Activated CD8-positive, alpha-beta memory T cell treated with anti-CD3 and anti-CD28 coated beads for 1 hour (primary cell): ENCODE measurements at places on chromosomes 1 and 21.

GRCh38 chr1:41804176-41804575 lies 114.5 kb downstream of the HIVEP3 start:
- DNase-seq = no peak

DNA sequence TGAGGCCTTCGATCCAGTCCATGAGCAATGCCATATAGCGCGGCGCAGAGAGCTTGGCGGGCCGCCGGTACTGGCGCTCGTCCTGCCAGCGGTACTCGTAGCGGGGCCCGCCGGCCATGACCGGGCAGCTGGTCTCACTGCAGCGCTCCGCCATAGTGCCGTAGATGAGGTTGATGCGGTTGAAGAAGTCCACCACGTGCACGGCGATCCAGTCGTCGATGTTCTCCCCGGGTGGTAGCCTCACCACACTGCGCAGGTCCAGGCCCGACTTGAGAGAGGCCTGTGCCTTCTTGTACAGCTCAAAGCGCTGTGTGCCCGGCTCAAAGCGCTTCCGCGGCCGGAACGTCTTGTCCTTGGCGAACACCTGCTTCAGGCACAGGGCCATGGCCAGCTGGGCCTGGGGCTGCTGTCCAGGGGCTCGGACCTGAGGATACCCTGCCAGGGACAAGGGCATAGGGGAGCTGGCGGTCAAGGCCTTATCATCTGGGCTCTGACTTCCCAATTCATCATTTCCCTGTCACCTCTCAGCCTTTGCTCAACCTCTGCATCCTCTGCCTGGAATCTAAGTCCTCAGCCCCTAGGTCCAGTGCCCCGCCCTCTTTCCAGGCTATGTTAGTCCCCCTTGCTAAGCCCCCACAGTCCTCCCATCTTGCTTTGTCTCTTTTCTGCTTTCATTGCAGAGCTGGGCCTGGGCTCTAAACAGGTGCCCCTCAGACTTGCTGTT lies 3.5 kb downstream of the MOB3C start:
- no peak for DNase-seq

DNA sequence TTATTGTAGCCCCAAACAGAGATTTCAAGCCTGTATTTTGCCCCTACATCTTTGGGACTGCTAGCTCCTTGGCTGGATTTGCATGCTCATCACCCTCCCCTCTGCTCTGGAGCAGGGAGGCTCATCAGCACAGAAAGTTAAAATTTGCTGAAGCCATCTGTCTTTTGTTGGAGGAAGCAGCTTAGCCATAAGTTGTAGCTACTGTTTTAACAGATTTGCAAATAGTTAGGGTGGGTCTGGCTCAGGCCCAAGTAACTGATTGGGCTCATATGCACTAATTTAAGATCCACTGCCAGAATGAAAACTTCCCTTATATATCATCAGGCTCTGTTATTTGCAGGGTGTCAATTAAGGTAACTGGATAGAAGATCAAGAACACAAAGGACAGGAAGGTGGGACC lies 307.0 kb downstream of the ZP4 start:
- no peak for DNase-seq

DNA sequence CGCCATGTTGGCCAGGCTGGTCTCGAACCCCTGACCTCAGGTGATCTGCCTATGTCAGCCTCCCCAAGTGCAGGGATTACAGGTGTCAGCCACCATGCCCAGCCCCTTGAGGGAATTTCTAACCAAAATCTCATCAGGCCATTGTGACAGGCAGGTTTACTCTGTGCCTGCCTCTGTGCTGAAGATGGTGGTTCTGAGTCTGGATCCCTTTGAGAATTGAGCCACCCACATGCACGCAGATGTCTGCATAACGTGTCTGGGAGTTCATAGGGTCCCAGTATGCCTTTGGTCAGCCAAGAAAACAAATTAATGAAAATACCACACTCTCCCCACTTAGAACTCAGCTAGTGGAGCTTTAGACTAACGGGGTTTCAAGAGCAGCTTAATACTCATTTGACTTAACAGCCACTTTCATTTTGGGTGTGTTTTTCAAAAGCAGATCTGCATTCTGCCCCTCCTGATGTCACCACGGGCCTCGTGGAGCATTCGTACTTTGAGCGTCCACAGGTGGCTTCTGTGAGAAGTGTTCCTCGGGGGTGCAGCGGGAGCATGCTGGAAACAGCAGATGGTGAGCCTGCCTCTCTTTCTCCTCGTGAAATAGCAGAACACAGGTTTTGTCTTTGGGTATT lies 45.3 kb downstream of the DIP2A start:
- no peak for DNase-seq

DNA sequence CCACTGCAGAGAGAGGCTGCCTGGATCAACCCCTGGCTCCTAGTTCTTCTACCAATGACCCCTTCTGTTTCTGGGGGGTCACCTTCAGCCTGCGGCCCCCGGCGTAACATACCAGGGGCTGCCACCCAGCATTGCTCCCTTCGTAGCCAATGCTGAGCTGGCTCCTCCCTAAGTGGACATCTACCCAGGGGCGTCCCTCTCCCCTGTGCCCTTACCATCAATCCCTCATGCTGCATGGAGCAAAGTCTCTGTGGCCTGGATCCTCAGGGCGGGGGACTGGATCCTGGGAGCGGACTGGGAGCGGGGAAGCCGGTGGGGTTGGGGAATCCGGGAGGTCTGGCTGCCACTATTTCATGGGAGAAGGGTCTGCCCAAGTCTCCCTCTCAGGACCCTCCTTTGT lies 28.6 kb downstream of the TRIM67 start:
- DNase-seq = no peak

DNA sequence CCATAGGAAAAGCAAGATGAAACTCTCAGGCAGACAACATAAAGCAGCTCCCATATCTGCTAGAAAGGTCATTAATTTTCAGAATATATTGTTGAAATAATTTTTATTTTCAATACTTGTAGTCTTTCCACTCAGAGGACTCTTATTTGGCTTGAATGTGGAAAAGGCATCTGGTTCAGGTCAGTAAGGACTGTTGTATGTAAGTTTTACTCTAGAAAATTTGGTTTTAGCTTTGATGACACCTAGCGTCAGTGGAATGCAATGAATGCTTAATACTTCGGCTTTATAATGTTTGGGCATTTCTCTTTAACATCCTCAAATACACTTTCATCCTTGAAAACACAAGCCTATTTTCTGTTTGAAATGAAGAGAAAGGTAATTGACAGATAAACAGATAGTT lies 63.3 kb downstream of the LRRC40 start:
- no peak for DNase-seq

DNA sequence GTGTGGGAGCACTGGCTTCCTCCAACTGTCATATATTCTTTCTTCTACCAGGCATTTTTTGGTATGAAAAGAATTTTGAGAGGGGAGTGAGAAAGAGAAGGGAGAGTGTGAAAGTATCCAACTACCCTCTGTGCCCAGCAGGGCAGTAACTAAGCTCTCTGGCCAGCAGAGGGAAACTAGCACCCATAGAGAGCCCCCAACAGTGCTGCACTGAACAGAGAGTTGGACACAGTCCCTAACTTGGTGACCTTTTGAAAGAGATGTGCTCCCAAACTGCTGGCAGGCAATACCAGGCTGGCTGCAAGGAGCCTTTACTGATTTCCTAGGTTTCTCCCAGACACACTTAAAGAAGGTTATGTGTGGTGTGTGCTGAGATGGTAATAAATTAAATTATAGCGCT lies 118.8 kb upstream of the PBX1 start:
- no peak for DNase-seq

GRCh38 chr1:27831568-27832410 lies 1.2 kb downstream of the PPP1R8 start:
- DNase-seq = no peak

GRCh38 chr1:209643285-209644020 lies 8.8 kb downstream of the LAMB3 start:
- no peak for DNase-seq

DNA sequence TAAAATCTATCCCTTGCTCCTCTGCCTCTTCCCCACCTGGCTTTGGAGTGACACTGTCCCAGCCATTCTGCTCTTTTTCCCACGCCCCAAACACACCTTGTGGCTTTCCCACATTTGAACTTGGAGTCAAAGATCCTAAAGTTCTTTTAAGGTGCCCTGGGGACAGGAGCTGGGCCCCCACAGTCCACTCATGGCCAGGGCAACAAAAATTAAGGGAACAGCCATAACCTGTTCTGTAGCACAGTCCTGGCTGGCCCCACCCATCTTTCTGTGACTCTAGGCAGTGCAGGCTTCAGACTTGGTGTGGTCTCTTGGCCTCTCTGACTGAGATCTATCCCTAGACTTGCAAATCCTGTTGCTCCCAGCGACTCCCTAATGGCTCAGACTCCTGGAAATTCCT lies 143.0 kb upstream of the MAGI3 start:
- DNase-seq = no peak

GRCh38 chr1:236904892-236905741 lies 99.1 kb downstream of the MT1HL1 start:
- no peak for DNase-seq

DNA sequence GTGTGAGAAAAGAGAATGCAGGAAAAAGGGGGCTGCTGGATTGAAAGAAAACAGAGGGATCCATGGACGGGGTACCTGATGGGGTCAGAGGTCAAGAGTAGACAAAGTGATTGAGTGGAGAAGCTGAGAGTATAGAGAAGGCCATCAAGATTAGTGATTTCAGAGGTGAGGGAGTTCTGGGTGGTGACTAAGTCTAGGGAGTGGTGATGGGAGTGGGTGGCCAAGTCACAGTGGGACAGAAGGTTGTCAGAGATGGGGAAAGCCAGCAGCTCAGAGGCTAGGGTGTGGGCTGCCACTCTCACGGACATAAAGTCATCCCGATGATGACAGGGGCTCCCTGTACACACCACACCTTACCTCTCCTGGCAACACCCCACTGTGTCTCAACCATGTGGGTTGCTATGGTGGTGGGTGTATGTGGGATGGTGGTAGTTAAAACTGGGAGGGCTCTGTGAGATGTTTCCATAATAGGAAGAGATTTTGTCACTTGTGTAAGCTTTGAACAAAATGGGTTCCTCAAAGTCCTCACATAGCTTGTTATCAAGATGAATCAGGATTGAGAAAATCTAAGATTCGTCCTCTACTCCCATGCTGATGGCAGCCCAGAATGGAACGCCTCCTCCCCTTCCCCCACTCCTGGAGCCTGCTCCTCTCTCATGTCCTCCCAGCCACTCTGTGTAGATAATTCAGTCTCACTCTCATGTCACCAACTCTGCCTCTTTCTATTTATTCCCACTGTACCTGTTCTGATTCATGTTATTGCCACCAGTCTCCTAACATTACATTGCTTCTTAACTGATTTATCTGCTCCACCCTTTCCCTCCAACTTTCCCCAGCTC lies 20.3 kb upstream of the CSF1 start:
- no peak for DNase-seq

DNA sequence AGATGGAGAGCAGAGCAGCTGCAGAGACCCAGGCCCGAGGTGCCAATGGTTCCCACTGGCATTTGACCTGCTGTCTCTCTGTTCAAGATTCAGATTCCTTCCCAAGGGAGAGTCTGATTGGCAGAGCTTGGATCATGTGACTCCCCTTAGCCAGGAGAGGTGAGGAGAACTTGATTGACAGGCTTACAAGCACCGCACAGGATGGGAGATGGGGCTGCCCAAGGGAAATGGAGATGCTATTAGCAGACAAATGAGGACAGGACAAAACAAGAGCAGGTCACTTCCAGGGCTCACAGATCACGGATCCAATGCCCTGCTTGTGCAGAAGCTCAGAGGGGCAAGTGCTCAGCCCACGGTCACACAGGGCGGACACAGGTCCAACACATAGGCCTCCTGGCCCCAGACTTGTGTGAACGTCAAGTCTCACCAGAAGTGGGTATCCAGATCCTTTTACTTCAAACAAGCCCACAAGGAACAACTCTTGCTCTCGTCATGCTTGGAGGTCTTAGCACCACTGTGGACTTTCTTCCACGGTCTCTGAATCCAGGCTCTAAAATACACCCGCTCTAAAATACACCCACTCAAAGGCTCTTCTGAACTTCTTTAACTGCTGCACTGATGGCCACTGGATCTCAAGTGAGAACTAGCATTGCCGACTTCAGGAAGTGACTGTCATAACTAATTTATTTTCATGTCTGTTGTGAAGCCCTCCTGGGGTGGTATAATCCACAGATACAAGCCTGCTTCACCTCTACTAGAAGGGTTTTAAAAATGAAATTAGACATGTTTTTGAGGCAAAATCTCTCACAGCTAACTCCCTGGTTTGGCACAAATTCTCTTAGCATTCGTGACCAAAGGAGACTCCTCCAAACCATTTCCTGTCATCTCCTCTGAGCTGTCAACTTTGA lies 274.9 kb downstream of the RRAGC start:
- no peak for DNase-seq

DNA sequence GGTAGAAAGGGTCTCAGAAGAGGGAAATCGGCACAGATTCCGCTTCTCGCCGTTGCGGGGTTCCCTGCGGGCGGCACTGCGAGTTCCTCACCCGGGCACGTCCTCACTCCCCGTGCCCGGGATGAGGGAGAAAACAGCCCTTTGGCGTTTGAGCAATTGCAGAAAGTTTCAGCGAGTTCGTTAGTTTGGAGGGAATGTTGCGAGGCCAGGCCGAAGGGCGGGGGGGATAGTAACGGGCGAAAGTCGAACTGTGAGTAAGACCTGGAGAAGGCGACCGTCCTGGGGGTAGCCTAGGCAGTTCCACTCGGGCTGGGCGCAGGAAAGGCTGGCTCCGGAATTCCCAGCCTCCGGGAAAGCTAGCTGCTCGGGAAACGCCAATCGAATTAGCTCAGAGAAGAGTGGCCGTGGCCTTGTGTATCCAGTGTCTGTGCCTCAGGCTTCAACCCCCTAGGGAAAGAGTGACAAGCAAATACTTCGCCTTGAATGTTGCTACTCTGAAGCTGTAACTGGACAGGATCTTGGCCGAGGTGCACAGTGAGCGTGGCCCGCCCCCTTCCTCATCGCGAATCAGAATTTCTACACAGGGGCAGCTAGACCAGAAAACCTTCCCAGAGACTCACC lies 787 bp downstream of the PTGFR start:
- no peak for DNase-seq

DNA sequence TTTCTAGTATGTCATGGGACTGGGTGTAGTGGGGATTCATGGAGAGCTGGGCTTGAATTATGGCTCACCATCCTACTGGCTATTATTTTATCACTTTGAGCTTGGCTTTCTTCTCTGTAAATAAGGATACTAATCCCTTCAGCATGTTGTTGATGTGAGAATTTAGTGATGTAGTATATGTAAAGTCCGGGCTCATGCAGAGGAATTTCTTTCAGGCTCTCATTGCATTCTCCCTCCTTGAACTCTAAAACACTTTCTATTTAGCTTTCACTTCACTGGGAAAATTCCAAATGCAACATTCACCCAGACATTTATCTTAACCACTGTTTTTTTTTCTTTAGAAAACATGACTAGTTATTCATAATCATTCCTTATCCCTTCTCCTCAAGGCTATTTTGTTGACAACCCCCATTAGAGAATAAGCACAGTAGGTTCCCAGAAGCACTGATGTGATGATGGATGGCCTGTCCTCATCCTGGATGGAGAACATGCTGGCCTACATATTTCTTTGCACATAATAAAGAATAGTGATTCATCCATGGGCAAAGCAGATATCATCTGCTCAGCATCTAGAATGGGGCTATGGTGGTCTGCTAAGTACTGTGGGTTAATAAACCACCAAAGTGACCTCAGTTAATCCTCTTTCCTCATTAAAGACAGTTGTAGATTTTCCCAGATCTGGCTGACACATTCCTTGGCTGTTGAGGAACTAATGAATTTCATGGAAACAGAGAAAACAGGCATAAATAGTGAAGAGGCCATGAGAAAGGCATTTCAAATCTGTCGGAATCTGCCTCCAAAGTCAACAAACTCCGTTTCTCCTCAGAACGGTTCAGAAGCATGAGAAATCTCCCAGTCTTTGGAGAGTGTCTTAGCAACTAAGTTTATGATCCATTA lies 68.0 kb upstream of the CYP2J2 start:
- DNase-seq = no peak

GRCh38 chr1:161866241-161866640 lies 100.1 kb downstream of the ATF6 start:
- no peak for DNase-seq
